CD8-positive, alpha-beta memory T cell (primary cell): ENCODE measurements at places on chromosomes 3 and 15. TPM values are rescaled to one million over a fixed set of nuclear protein-coding genes. Genes with fewer than 3 reads are reported as not detected.

- DNase-seq: no peak
Observed at GRCh38 chr15:85759376-85759775, 35.3 kb downstream of the KLHL25 start.

- DNase-seq: no peak
Observed at GRCh38 chr3:46867550-46867898, 4.3 kb upstream of the MYL3 start.

GRCh38 chr3:135731546-135731945 lies 234.0 kb upstream of the PPP2R3A start:
- DNase-seq: no peak

- no peak for DNase-seq
Observed at GRCh38 chr3:117054556-117054955, 345.0 kb downstream of the TUSC7 start.

GRCh38 chr3:116963802-116964201 lies 254.2 kb downstream of the TUSC7 start:
- DNase-seq: no peak

GRCh38 chr3:2937055-2937454 lies 173.1 kb downstream of the IL5RA start:
- DNase-seq: no peak

GRCh38 chr15:40471105-40471807 lies 472 bp downstream of the CHST14 start:
- DNase-seq: no peak

DNA sequence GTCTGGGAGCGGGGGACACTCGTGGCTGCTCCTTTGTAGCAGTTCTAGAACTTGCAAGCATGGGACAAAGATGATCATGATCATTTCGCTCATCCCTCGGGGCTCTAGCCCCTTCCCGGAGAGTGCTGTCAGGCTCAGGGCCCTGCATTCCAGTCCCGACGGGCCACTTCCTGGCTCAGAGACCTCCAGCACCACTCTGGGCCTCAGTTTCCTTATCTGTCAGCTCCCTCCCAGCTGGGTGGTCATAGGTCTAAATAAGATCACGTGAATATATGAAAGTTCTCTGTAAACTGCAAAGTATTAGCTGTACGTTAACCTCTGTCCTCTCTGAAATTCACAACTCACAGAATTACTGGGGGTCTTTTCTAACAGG lies 52.8 kb upstream of the SLC6A11 start:
- no peak for DNase-seq

DNA sequence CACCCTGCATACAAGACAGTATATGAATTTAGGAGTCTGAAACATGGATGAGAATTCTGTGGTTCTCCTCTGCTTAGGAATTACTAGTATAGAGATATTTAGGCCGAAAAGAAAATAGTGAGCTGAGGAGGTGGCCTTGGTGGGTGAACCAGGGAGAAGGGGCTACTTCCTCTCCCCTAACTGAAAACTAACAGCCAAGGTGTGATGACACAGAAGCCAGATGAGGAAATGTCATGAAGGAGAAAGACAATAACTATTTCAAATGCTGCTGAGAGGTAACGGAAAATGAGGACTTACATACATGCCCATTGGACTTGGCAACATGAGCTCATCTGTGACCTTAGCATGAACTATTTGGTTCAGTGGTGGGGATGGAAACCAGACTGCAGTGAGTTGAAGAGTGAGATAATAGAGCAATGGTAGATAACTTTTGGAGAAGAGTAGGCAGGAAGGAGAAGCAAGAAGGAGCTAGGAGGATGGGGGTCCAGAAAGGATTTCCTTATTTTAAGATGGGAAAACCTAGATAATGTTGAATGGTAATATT lies 114.4 kb upstream of the TSPAN3 start:
- no peak for DNase-seq

DNA sequence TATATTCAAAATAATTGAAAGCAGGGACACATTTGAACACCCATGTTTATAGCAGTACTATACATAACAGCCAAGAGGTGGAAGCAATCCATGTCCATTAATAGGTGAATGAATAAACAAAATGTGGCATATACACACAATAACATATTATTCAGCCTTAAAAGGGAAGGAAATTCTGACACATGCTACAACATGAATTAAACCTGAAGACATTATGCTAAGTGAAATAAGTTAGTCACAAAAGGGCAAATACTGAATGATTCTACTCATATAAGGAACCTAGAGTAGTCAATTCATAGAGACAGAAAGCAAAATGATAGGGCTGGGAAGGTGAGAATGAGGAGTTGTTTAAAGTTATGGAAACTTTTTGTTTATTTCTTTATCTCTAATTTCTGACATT lies 40.9 kb downstream of the SNTN start:
- no peak for DNase-seq

DNA sequence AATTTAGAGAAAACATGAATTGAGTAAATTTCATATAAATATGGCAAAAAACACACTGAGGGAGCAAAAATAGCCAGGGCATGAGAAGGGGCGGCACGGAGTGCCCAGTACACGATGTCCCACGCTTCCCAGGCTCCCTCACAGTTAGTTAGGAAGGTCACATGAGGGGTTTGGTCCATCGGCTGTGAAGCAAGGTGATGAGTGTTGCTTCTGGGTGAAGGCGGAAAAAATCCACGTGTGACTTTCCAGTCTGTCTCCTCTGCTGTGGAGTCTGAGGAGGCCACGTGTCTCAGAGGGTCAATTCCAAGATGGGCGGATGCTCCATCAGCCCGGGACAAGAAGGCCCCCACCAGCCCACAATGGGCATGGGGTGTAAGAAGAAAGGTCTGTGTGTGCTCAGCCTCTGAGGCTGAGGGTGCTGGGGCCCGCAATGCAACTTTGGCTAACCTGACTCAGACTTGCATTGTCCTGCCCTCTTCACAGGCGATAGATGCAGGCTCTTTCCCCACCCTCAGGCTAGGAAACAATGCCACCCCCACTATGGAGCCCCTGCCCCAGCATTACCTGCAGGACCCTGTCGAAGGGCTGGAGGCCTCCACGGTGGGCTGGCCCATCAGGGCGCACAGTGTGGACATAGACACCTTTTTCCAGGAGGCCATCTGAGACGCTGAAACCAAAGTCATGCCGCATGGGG lies 45.7 kb downstream of the GRIP2 start:
- DNase-seq: no peak

DNA sequence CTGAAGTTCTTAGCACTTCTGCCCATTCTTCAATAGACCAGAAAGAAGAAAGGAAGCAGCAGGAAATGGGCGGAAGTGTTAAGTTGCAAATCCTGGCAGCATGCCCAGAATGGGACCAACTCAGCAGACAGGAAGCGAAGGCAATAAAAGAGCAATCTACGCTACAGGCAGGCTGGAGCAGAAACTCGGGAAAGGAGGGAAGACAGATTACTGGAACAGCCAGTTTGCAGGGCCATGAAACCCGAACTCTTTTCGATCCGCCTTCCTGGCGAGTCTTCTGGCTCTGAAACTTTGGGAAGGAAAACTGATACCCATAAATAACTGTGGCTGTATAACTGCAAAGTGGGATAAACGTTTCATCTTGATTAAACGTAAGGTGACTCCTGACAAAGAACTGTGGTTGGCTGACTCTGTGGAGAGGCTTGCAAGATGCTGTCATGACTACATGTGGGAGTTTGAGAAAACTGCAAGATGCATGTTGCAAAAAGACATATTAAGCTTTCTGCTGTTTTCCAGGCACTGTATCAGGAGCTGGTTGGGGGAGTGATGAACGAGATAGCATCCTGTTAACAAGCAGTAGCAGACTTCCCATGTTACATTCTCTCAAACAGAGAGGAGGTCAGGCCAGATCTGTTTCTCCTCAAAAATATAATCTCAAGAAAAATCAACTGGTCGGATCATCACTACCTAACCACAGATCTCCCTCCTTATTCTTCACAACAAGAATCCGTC lies 67.8 kb downstream of the FMN1 start:
- DNase-seq: peak; percentile 75

- DNase-seq: no peak
Observed at GRCh38 chr15:91603384-91604080, 250.0 kb upstream of the SLCO3A1 start.

GRCh38 chr15:63236272-63236671 lies 41.1 kb upstream of the APH1B start:
- DNase-seq: no peak

DNA sequence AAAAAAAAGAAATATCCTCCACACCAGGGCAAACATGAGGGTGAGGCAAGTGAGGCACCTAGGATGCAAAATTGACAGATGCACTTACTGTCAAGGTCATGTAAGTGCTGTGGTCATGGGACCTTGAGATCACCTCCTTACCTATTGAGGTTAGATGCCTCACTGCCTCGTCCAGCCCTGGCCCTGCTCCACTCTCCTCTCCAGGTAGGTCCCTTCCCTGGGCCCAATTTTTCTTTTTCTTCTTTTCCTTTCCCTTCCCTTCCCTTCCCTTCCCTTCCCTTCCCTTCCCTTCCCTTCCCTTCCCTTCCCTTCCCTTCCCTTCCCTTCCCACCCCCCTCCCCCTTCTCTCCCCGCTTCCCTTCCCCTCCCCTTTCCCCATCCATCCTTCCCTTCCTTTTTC lies 71.1 kb upstream of the DLG1 start:
- no peak for DNase-seq

DNA sequence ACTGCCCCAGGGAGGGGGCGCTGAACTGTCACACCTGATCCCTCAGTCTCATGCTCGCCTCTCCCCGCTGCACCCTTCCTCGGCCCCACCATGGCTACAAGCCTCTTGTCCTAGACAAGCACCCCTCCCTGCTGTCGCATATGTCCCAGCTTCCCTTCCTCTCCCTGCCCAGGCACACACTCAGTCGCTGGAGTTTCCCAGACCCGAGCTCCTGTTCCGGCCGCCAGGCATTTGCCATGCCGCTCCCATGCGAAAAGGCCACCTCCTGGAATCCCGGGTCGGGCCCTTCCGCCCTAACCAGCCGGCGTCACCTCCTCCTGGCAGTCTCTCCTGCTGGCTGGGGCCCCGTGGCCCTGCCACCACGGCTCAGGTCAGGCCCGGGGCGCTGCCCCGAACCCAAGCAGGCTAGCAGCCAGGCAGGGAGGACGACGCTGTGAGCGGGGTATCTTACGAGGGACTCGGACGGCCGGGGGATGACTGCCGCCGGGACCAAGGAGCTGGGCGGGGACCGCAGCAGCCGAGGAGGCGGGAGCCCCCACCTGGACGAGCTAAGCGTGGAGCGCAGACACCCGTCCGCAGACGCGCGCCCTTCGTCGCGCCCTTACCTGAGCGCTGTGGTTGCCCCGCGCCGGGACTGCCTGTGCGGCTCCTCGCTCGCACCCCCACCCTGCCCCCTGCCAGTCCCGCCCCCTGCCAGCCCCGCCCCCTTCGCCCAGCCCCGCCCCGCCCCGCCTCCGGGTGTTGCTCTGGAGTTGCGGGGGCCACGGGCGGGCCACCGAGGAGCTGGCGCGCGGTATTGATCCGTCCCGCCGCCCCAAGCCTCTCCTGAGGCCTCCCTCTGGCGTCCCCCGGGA lies at the start of gene ALS2CL:
Gene ALS2CL, minus strand, starts transcription at position 642 of the 854 bp plus-strand sequence. CDS start 4,239 bp downstream, outside the sequence.
- peak; percentile 71 for DNase-seq

DNA sequence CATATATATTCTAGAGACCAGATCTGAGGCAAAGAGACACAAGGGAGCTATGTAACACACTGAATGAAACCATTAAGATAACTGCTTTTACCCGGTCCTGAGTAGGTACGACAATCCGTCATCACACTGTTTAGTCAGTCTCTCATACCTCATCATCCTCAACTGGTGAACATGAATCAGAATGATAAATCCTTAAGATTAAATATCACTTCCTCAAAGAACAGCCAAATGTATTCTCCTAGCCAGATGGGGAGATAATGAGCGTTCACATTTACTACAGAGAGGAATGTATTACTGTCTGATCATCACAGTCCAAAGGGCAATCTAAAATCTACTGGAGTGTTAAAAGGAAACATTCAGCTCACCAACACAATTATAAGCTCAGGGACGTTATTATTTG lies 319.4 kb upstream of the STAC start:
- DNase-seq: no peak

GRCh38 chr3:27310688-27311087 lies 58.5 kb downstream of the NEK10 start:
- DNase-seq: no peak

- no peak for DNase-seq
Observed at GRCh38 chr3:113607219-113607596, 74.9 kb downstream of the SIDT1 start.

- DNase-seq: no peak
Observed at GRCh38 chr15:71916834-71917233, 106.5 kb downstream of the NR2E3 start.

- no peak for DNase-seq
Observed at GRCh38 chr15:48992545-48992944, 28.8 kb upstream of the SHC4 start.

- DNase-seq: no peak
Observed at GRCh38 chr3:143977341-143978262, 6.0 kb downstream of the DIPK2A start.

DNA sequence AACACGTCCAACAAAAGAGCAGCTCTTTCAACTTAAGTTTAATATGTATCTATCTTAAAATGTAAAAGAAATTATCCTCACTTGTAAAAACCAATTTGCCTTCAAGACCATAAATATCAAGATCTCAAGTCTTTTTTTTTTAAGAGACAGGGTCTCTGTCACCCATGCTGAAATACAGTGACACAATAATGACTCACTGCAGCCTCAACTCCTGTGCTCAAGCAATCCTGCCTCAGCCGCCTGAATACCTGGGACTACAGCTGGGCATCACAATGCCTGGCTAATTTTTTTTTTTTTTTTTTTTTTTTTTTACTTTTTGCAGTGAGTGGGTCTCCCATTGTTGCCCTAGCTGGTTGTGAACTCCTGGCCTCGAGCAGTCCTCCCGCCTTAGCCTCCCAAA lies 26.0 kb downstream of the ACAP2 start:
- no peak for DNase-seq

- DNase-seq: no peak
Observed at GRCh38 chr15:51093488-51093838, 1.2 kb downstream of the TNFAIP8L3 start.

- no peak for DNase-seq
Observed at GRCh38 chr15:36757189-36757814, 177.9 kb downstream of the CDIN1 start.

The APEH gene
- 194 TPM for total RNA-seq

The SCAANT1 gene
- total RNA-seq: not detected

The DNAJB11 gene
- total RNA-seq: 62.7 TPM

The CA12 gene
- total RNA-seq: not detected

The KBTBD13 gene
- not detected for total RNA-seq

The NR2E3 gene
- total RNA-seq: not detected

The GOLGA8Q gene
- total RNA-seq: not detected

The SEMA5B gene
- not detected for total RNA-seq

The ASB7 gene
- 16.0 TPM for total RNA-seq

The LMOD3 gene
- total RNA-seq: not detected

The STAB1 gene
- 9.7 TPM for total RNA-seq

The COLQ gene
- total RNA-seq: 1.6 TPM

The PEX5L gene
- not detected for total RNA-seq

The ACTC1 gene
- total RNA-seq: not detected
